Transverse colon (tissue), 4 donors: ENCODE measurements at places on chromosomes 6 and 20. TPM values are rescaled to one million over a fixed set of nuclear protein-coding genes. Genes with fewer than 3 reads are reported as not detected.
A peak's percentile ranks its signal among the peaks of the same experiment; 100 is the strongest.

- DNase-seq, result no peak
- H3K27ac ChIP-seq, result no peak overlapping the region
These were observed 526.1 kb upstream of the SPTLC3 start for GRCh38 chr20:12482661-12483060.

DNA sequence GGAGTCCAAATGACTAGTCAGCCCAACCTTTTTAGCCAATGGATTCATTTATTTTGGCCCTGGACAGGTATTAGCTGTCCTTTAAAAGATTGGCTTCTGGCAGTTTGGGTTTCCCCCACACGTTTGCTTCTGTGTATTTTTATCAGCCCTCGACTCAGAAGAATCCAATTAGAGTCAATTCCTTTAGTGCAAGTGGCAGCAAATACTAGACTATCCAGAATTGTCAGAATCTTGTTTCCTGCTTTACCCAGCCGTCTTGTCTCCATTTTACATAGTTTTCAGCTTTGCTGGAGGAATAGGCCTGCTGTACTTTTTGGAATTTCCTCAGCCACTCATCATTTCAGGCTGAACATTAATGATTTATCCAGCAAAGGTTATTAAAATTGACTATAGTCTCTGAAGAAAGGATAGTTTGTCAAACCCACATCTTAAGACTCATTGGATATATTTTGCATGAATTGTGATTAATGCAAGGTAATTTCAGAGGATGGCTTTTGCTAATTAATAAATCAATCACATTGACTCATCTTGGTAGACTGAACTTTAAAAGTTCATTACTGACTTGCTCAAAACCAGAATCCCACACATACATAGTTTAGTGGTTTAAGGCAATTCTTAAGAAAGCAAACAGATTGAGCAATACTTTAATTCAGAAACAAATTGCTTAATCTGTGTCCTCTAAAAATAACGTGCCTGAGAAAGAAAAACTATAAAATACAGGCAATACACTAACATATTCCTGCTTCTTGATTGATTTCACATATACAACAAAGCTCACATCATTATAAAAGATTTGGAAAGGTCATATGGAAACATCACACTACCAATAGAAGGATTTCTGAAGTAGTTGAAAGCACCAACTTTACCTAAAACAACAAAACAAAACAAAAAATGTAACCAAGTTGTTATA, 62.9 kb upstream of the ZNF217 start:
- H3K27ac ChIP-seq, result peak overlapping the region; percentile 91
- no peaks in the 10 kb centered on the region for H3K27me3 ChIP-seq
- H3K36me3 ChIP-seq, result no peaks in the 10 kb centered on the region

HLA-DOB gene
- 5.7 TPM for total RNA-seq

DNA sequence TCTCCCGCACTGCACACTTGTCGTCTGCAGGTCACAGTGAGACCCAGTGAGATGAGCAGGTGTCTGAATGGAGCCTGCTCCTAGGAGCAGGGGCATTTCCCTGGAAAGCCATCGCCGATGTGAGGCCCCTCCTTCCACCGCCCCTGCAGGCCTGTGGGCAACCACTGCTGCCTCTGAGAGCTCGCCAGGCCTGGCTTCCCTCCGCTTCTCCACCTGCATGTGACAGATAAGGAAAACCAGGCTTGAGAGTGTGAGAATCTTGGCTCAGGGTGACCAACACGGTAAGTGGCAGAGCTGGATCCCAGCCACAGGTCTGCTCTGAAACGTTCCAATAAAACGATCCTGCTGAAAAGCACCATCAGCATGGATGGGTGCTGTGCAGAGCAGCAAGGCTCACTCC, 332.8 kb downstream of the CDH4 start:
- H3K27me3 ChIP-seq, result no peaks in the 10 kb centered on the region
- no peak overlapping the region for H3K4me3 ChIP-seq
- no peak overlapping the region for H3K27ac ChIP-seq
- no peak for DNase-seq
- H3K36me3 ChIP-seq, result no peaks in the 10 kb centered on the region
- H3K4me1 ChIP-seq, result no peaks in the 10 kb centered on the region

RWDD1 gene
- total RNA-seq, result 36.7 TPM

GRCh38 chr20:768426-768978, at the start of gene SLC52A3:
Gene SLC52A3 (minus strand): TSS chr20:768500. CDS start chr20:765774, 2,726 bp downstream.
- H3K27ac ChIP-seq, result peak within 1 kb of the TSS; percentile 84
- H3K4me3 ChIP-seq, result peak within 1 kb of the TSS; percentile 44
- no peaks in the 10 kb centered on the region for H3K27me3 ChIP-seq
- H3K36me3 ChIP-seq, result no peaks in the 10 kb centered on the region
- H3K4me1 ChIP-seq, result no peaks in the 10 kb centered on the region
- peak; percentile 89 for DNase-seq

C2 gene
- total RNA-seq, result 7.5 TPM

GRCh38 chr6:26554697-26555504, 16.7 kb downstream of the HMGN4 start:
- peak; percentile 29 for DNase-seq
- H3K27me3 ChIP-seq, result no peaks in the 10 kb centered on the region
- H3K4me3 ChIP-seq, result no peak overlapping the region

FBXO30 gene
- 6.0 TPM for total RNA-seq

DNA sequence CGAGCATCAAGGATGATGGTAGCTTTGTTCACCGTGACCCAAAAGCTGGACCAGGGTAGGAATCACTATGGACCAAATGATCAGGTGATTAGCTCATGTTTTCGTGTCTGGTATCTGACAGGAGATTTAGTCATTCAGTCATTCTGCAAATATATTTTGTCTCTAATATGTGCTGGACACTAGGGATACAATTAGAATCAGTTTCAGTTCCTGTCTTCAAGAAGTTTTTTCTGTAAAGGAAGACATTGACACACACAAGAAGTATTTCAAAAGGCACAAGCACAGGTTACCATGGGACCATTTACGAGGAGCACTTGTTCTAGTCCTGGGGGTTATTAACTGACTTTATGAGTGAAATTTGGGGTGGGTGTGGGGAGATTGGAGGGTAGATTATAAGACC, 244.9 kb downstream of the HIVEP2 start:
- no peak for DNase-seq
- no peaks in the 10 kb centered on the region for H3K27me3 ChIP-seq
- peaks cover 12% of the 10 kb centered on the region for H3K4me1 ChIP-seq
- H3K36me3 ChIP-seq, result no peaks in the 10 kb centered on the region
- H3K27ac ChIP-seq, result no peak overlapping the region

RIPOR2 gene
- total RNA-seq, result 1.2 TPM

DNA sequence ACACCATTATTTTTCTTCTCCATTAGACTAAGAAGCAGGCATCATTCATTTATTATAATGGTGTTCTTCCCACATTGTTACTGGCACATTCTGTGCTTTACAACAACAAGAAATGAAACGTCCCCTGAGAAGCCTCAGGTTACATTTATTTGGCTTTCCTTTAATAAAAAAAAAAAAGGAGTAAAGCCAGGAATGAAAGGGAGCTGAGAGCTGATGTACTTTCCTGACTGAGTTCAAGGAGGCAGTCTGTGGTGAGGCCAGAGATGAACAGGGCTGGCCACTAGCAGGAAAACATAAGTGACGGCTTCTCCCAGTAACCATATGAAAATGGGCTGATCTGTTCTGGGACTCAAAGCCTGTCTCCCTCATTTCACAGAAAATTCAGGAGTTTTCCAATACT, 742.1 kb downstream of the MAFB start:
- no peaks in the 10 kb centered on the region for H3K36me3 ChIP-seq
- no peak overlapping the region for H3K27ac ChIP-seq

DNA sequence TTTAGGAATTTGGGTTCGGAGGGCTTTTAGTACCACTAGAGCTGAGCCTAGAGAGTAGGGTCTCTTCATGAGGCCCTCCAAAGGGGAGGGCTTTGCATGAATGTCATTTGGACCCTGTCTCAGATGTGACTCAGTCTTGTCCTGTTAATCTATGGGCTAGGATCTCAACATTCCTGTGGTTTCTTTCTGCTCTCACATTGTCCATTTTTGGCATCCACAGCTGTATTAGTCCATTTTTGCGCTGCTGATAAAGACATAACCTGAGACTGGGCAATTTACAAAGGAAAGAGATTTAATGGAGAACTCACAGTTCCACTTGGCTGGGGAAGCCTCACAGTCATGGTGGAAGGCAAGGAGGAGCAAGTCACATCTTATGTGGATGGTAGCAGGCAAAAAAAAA, 61.0 kb downstream of the CRYBG1 start:
- no peak overlapping the region for H3K27ac ChIP-seq
- H3K36me3 ChIP-seq, result no peaks in the 10 kb centered on the region
- DNase-seq, result no peak
- H3K27me3 ChIP-seq, result no peaks in the 10 kb centered on the region
- no peak overlapping the region for H3K4me3 ChIP-seq

- no peak for DNase-seq
- peak overlapping the region; percentile 97 for H3K27ac ChIP-seq
- no peaks in the 10 kb centered on the region for H3K36me3 ChIP-seq
- no peaks in the 10 kb centered on the region for H3K27me3 ChIP-seq
These were observed 64.5 kb downstream of the STX11 start for GRCh38 chr6:144214622-144215401.

FAM83D gene
- total RNA-seq, result 7.2 TPM

EYS gene
- total RNA-seq, result 0.41 TPM

DNA sequence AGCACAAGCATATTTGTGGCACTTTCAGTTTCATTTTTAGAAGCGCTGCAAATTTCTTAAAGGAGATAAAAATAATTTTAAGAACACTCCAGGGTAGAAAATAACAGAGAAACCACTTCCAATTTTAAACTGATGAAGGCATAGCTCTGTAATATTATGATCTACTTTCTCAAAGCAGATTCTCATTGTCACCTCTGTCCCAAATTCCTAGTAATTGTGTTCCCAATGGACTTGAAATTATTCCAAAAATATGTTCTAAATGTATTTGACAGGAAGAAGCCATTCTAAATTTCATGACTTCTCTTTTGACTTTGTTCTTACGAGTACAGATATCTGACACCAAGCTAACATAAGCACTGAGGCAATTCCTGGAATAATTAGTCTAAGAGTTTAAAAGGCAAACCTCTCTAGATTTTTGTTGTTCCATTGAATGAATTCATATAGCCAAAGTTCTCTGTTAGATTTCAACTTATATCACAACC, 140.2 kb upstream of the CARMIL1 start:
- H3K27me3 ChIP-seq, result no peaks in the 10 kb centered on the region
- no peak for DNase-seq
- peak overlapping the region; percentile 29 for H3K4me3 ChIP-seq
- H3K36me3 ChIP-seq, result no peaks in the 10 kb centered on the region

DNA sequence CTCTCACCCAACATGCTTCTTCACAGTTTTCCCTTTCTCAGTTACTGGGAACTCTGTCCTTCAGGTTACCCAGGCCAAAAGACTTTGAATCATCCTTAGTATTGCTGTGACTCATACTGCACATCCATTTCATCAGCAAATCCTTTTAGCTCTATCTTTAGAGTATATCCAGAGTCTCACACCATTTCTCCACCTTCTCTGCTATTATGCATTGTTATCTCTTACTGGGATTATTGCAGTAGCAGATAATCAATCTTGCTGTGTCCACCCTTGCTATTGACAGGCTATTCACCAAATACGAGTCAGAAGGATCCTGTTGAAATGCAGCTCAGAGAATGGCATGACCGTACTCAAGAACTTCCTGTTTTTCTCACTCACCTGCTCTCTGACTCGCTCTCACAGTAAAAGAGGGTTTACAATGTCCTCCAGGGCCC, 57.3 kb downstream of the BCKDHB start:
- no peak for DNase-seq
- no peak overlapping the region for H3K4me3 ChIP-seq
- no peak overlapping the region for H3K27ac ChIP-seq
- no peaks in the 10 kb centered on the region for H3K27me3 ChIP-seq
- H3K36me3 ChIP-seq, result no peaks in the 10 kb centered on the region
- peaks cover 3% of the 10 kb centered on the region for H3K4me1 ChIP-seq

CGA gene
- not detected for total RNA-seq

DNA sequence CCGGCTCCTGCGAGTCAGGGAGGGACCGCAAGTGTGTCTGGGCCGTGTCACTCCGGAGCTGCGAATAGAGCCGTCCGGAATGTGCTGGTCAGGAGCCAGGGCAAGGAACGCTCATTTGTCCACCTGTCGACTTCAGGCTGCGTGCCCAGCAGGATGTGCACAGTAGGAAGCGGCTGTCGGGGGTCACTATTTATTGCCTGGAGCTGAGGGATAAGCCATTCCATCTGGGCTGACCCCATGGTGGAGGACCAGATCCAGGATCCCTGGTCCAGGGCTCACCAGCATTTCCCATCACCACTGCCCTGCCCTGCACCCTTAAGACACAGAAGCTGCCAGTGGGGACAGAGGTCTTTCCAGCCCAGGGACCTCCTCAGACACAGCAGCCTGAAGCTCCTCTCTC, 14.7 kb downstream of the NTSR1 start:
- no peak overlapping the region for H3K4me3 ChIP-seq

GRCh38 chr20:46100988-46101387, 11.2 kb upstream of the NCOA5 start:
- no peaks in the 10 kb centered on the region for H3K36me3 ChIP-seq
- no peak for DNase-seq
- H3K27ac ChIP-seq, result no peak overlapping the region

HRH3 gene
- not detected for total RNA-seq
